ENCODE measurements at places on chromosomes 1 and 21.

- DNase-seq = no peak
These were observed 562.1 kb downstream of the NPHP4 start for GRCh38 chr1:5430136-5430535.

DNA sequence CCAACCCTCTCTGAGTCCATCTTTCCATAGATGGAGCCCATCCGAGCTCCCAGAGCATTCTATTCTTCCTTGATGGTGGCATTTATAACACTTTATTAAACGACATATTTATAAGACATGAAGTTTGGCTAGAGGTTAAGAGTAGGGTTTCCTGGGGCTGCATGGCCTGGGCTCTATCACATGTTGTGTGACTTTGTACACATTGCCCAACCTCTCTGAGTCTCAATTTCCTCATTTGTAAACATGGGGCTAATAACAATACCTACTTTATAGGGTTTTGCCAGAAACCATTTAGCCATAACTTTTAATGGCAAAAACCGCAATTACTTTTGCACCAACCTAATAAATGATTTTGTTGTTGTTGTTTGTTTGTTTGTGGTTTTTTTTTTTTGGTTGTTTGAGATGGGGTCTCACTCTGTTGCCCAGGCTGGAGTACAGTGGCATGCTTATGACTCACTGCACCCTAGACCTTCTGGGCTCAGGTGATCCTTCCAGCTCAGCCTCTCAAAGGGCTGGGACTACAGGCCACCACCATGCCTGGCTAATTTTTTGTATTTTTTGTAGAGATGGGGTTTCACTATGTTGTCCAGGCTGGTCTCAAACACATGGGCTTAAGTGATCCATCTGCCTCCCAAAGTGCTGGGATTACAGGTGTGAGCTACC is 13.9 kb upstream of the ASAP3 start:
- no peak for DNase-seq

- DNase-seq = no peak
These were observed 648.1 kb downstream of the USP25 start for GRCh38 chr21:16377857-16378256.

GRCh38 chr1:196550731-196551130 is 57.5 kb downstream of the KCNT2 start:
- no peak for DNase-seq
